ENCODE measurements at places on chromosomes 1 and 21.

DNA sequence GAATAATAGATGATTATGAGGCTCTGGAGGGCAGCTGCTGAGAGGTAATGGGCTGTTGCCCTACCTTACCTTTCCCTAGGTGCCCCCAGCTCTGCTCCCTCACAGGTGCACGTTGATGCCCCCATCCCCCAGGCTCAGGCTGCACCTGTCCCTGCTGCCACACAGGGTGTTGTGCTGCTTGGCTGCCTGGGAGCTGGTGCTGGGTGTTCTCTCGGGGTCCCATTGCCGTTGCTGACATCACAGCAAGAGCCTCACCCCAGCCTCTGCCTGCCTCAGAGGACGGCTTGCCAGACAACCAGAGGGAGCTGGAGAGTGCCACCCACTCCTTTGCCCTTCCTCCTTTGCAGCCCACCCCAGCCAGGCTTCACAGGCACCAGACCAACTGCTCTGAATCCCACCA, 31.4 kb upstream of the DMBX1 start:
- no peak for DNase-seq

DNA sequence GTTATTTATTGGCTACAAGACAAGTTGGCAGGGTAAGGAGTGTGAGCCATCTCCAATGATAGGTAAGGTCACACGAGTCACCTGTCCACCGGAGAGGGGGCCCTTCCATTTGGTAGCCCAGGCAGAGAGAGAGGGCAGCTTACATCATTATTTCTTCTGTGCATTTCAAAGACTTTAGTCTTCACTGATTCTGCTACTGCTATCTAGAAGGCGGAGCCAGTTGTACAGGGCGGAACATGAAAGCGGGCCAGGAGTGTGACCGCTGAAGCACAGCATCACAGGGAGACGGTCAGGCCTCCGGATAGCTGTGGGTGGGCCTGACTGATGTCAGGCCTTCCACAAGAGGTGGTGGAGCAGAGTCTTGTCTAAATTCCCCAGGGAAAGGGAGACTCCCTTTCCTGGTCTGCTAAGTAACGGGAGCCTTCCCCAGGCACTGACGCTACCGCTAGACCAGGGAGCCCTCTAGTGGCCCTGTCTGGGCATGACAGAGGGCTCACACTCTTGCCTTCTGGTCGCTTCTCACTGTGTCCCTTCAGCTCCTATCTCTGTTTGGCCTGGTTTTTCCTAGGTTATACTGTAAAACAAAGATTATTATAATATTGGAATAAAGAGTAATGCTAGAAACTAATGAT, 36.7 kb downstream of the ZNF695 start:
- DNase-seq = no peak

- DNase-seq = no peak
Measured at GRCh38 chr1:17403081-17403480, 31.1 kb downstream of the PADI6 start.

GRCh38 chr21:36692835-36693488, 6.0 kb upstream of the SIM2 start:
- no peak for DNase-seq

DNA sequence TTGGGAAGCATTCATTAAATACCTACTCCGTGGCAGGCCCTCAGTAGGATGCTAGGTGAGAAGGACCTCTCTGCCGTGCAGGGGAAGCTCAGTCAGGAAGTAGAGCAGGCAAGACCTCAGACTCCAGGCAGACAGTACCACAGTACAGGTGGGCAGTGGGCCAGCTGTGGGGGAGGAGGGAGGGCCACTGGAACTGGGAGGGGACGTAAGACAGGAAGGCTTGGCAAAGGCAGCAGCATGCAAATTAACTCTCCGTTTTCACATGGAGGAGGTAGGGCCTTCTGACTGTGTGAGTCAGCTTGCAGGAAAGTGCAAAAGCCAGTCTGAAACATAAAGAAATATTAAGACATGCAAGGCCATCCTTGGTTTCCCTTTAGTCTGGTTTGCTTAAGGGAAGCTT, 157.7 kb downstream of the TRIM33 start:
- DNase-seq = no peak

DNA sequence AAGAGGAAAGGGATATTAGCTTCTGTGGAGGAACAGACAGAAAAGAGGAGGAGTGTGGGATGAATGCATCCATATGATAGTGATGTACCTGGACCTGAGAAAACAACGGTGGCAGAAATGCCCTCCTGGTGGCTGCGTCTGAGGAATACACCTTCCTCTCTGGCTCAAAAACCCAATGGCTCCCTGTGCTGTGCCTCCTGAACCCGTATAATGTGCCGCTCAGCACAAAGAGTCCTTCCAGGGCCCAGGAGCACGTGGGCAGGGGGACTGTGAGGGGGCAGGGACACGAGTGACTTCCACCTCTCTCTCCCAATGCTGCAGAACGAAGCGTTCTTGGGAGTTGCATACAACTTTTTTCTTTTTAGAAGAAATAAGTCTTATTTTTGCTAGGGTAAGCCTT, 31.2 kb downstream of the IRF2BP2 start:
- no peak for DNase-seq

DNA sequence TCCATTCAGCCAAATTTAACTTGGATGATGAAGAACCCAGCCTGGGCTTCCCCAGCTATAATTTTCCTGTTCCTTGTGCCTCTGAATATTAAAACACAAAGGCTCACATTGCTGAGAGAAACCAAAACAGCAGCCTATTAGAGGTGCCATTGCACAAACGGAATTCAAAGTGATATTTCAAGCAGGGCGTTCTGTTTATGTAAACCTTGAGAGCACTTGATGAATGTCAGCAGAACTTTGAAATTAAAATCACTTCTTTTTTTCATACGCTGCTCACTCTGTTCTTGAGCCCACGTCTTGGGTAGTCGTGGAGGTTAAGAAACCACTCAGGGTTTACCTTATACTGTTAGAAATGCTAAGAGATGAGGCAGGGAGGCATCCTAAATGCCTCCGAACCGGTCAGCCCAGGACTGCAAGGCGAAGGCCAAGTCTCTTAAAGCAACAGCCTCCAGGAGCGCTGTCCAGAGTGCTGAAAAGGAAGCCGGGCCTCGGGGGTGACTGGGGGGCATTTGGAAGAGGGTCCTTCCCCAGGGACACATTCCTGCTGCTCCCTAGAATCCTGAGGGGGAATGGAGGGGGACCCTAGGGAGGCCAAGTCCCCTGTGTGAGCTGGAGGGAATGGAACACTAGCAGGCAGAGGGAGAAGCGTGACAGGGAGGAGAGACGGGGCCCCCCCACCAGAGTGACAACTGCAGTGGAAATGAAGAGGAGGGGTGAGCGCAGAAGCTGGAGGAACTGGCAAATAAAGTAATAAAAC, 154.8 kb upstream of the VAMP3 start:
- no peak for DNase-seq

DNA sequence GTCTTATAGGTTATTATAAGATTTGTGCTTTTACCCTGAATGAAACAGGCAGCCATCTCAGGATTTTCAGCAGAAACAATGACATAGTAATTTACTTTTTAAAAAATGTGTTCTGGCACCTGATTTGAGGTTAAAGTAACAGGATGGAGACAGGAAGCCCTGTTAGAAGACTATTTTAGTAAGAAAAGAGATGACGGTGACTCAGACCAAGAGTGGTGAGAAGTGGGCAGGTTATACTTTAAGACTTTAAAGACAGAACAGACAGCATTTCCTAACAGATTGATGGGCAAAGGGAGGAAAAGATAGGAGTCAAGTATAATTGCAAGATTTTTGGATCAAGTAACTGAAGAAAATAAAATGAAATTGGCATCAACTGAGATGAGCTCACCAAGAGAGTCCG, 436.8 kb upstream of the NR5A2 start:
- no peak for DNase-seq

DNA sequence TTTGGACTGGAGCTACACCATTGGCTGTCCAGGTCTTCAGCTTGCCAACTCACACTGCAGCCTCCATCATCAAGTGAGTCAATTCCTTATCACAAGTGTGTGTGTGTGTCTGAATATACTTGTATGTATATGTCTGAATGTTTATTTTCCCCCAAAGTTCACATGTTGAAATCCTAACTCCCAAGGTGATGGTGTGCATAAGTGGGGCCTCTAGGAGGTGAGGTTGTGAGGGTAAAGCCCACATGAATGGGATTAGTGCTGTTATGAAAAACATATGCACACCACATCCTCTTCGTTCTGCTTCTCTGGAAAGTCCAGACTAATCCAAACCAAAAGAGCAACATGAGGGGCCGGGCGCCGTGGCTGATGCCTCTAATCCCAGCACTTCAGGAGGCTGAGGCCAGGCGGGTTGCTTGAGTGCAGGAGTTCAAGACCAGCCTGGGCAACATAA, 48.7 kb upstream of the LBR start:
- DNase-seq = no peak

DNA sequence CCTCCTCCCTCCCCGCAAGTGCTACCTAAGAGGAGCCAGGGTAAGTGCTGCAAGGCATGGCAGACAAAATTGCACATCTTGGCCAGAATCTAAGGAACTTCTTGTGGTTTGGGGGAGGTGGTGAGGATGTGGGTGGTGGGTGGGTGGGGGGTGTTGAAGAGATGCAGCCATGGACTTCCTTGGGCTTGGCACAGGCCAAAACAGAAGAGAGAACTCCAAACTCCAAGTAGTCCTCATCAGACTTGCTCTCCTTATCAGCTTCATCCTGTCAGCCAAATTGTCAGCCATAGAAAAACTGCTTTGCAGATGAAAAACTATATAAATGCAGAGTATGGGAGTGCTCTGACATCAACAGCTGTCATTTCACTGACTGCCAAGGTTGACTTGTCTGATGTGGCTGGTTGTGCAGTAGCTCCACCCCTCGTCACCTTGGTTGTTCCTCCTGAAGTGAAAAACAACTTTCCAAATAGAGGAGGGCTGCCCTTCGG, 7.1 kb downstream of the AMIGO1 start:
- no peak for DNase-seq

DNA sequence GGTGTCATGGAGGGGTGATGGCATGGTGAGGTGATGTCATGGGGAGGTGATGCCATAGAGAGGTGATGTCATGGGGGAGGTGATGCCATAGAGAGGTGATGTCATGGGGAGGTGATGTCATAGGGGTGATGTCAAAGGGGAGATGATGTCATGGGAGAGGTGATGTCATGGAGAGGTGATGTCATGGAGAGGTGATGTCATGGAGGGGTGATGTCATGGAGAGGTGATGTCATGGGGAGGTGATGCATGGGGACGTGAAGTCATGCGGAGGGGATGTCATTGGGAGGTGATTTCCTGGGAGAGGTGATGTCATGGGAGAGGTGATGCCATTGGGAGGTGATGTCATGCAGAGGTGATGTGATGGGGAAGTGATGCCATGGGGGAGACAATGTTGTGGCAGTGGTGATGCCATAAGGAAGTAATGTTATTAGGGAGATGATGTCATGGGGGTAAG, 92.1 kb upstream of the C1orf174 start:
- DNase-seq = no peak

DNA sequence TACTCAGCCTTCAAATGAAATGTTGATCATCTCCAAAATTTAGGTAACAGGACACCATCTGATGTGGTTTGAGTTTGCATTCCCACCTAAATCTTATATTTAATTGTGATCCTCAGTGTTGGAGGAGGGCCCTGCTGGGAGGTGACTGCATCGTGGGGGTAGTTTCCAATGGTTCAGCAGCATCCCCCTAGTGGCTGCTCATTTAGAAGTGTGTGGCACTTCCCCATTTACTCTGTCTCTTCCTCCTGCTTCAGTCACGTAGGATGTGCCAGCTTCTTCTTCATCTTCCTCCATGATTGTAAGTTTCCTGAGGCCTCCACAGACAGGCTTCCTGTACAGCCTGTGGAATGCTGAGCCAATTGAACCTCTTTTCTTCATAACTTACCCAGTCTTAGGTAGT, 731.2 kb downstream of the USP25 start:
- DNase-seq = no peak

DNA sequence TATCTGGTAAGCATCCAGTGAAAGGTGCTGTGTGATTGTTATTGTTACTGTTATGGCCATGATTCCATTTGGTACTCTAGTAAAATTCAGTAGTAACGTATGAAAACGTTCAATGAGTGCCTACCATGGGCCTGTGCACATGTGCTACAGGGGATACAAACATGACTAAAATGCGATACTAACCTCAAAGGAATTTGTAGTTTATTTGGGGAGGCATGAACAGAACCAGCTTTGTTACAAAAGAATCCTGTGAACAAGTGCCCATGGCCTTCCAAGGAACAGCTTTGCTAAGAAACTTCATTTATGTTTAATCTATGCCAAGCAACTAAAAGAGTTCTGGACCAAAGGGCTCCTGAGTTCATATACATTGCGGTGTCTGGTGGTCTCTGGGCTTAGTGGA, 28.7 kb downstream of the PTGFR start:
- DNase-seq = no peak

- DNase-seq = no peak
Measured at GRCh38 chr1:209391792-209392191, 191.7 kb upstream of the CAMK1G start.

GRCh38 chr1:53552981-53553733, 94.0 kb downstream of the DMRTB1 start:
- no peak for DNase-seq

- DNase-seq = no peak
Measured at GRCh38 chr1:185373813-185374529, 56.9 kb upstream of the IVNS1ABP start.

DNA sequence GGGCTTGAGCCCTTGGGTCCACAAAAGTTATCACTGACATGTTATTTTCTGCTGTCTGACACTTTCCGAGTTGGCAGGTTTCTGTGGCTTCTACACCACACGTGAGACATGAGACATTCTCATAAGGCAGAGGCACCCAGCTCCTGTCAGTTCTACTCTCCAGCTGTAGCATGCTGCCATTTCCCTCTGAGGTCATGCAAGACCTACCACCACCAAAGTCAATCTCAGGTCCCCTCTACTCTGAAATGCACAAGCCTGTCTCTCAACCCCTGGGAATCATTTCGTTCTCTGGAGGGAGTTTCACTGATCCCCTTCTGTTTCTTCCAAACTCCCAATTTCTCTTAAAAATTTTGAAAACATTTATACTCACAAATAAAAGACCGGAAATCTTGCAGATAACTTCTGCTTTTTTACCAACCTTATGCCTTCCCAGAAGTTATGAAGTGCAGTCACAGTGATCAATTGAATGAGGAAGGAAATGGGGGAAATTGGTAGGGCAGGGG, 39.5 kb upstream of the CR2 start:
- no peak for DNase-seq

- DNase-seq = no peak
Measured at GRCh38 chr1:70587872-70588366, 176.9 kb downstream of the CTH start.

DNA sequence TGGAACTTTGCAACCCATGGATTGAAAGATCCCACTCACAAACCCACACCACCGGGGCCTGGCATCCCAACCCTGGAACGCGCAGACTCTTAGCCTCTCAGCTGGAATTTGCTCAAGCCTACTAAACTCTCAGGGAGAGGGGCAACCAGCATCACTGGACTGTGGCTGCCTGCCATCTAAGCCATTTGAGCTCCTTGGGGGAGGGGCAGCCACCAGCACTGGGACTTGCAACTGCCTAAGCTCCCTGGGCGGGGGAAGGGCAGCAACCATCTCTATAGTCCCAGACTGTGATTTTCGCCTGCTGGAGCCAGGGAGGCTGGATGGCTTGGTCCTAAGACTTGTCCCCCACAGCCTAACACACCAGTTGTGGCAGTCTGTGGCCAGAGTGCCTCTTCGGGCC, 122.3 kb downstream of the SNX7 start:
- no peak for DNase-seq

Measured in NCI-H2081 treated with DMSO at 0.1 percent for 48 hours (cell line).